Kidney tubule cell (primary cell): ENCODE measurements at places on chromosomes 12 and 14.

- no peak for DNase-seq
Observed at GRCh38 chr14:93716746-93717667, 71.3 kb downstream of the PRIMA1 start.

- DNase-seq = no peak
Observed at GRCh38 chr12:51075390-51075789, 8.0 kb downstream of the CSRNP2 start.

DNA sequence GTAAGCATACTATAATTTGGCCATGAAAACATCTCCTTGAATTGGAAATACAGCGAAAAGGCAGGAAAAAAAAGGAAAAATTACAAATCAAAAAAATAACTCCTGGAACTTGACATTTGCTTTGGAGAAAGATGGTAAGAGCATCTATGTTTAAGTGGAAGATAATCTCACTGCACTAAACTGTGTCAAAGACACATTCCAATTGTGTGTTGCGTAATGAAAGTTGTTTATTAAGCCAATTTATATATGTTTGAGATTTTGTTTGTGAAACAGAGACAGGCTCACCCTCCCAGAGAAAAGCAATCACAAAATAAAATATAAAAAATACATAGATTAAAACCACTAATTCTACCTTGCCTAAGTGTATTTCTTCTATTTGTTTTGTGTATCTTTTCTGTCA, 11.1 kb upstream of the ATXN7L3B start:
- no peak for DNase-seq

DNA sequence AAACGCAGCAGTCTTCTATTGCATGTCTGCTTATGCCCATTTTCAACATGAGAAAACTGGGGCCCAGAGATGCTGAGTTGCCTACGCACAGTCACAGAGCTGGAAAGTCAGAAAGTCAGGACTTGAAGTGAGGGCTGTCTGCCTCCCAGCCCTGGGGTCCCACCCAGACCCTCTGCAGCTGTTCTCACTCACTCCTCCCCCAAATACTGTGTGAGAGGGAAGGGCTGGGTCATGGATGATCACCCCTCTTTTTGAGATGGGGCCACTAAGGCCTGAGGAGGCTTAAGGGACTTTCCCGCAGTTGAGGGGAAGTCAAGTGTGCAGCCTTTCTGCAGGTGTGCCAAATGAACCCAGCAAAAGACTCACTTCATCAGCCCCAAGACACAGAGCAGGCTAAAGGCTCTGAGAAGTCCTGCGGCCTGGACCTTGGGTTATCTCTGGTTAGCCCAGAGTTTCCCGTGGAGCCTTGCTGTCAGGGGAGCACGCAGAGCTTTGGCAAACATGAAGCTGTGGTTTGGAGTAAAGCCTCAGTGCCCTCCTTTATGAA, 18.7 kb downstream of the DTX1 start:
- DNase-seq = peak; percentile 29

- peak; percentile 94 for DNase-seq
Observed at GRCh38 chr12:58877243-58877743, 43.0 kb downstream of the LRIG3 start.

GRCh38 chr12:13454991-13455777, 258.7 kb downstream of the EMP1 start:
- DNase-seq = no peak
